ENCODE measurements at places on chromosomes 1 and 21. TPM values are rescaled to one million over a fixed set of nuclear protein-coding genes. Genes with fewer than 3 reads are reported as not detected.

LMX1A gene
- total RNA-seq, result not detected

MYCL gene
- 0.10 TPM for total RNA-seq

RHBG gene
- total RNA-seq, result not detected

GRCh38 chr21:35933466-35933865, 126.9 kb downstream of the SETD4 start:
- no peaks in the 10 kb centered on the region for H3K27me3 ChIP-seq
- H3K4me1 ChIP-seq, result no peaks in the 10 kb centered on the region
- H3K36me3 ChIP-seq, result no peaks in the 10 kb centered on the region
- no peak for DNase-seq
- no peak overlapping the region for H3K4me3 ChIP-seq

- H3K27ac ChIP-seq, result no peak overlapping the region
- H3K36me3 ChIP-seq, result no peaks in the 10 kb centered on the region
- peaks cover 6% of the 10 kb centered on the region for H3K4me1 ChIP-seq
- no peak for DNase-seq
- H3K27me3 ChIP-seq, result no peaks in the 10 kb centered on the region
- H3K4me3 ChIP-seq, result no peak overlapping the region
Measured at GRCh38 chr21:39326607-39327307, 13.3 kb upstream of the BRWD1 start.

- no peak overlapping the region for H3K27ac ChIP-seq
- DNase-seq, result no peak
- H3K4me3 ChIP-seq, result no peak overlapping the region
- H3K27me3 ChIP-seq, result peaks cover 1% of the 10 kb centered on the region
Measured at GRCh38 chr1:56451491-56451890, 127.9 kb downstream of the PLPP3 start.

GRCh38 chr1:43348809-43349593, 9.8 kb upstream of the CDC20 start:
- H3K4me3 ChIP-seq, result peak overlapping the region; percentile 85
- peak; percentile 65 for DNase-seq
- no peaks in the 10 kb centered on the region for H3K27me3 ChIP-seq
- no peaks in the 10 kb centered on the region for H3K36me3 ChIP-seq
- peaks cover 11% of the 10 kb centered on the region for H3K4me1 ChIP-seq

DNA sequence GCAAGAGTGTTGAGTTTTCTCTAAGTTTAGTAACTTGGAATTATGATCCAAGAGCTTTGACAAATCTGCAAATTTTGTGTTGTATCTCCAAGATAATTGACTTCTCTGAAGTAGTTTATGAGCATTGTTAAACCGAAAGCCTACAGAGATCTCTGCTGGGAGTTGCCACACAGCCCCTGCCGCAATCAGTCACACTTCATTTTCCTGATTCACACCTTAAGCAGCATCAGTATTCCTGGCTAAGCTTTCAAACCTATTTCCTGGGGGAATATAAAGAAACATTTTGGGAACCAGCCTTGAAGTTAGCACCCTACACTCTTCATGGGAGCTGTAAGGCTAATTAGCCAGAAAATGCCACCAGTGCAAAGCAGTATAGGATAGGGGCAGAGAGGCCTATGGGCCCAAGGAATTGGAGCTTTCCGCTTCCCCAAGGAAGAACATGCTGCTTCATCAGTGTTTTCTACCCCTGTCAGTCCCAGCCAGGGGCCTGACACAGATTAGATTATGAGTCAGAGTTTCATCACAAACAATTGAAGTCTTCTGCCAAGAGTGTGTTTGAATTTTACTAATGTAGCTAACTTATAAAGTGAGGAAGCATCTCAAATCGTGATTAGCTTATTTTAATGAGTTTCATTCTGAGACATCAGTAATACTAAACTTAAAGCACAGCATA, 23.2 kb upstream of the CACYBP start:
- no peak overlapping the region for H3K4me3 ChIP-seq
- no peaks in the 10 kb centered on the region for H3K27me3 ChIP-seq
- H3K4me1 ChIP-seq, result peaks cover 20% of the 10 kb centered on the region
- DNase-seq, result no peak
- peaks cover 56% of the 10 kb centered on the region for H3K36me3 ChIP-seq

DNA sequence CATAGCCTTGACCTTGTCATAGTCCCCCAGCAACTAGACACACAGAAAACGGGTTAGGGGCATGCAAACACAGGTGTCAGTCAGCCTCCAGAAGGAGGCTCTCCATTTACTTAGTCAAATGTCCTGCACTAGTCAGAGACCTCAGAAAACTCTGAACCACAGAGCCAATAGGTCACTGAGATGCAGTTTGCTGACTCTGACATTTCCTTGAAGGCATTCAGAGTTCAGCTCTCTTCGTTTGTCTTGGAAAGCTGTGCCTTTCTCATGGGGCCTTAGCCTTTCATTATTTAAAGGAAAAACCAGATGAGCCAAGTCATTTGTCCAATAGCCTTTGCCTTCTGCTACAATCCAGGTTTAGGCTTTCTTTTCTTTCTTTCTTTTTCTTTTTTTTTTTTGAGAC, 3.5 kb downstream of the OLFML2B start:
- DNase-seq, result no peak
- H3K27ac ChIP-seq, result no peak overlapping the region
- peaks cover 49% of the 10 kb centered on the region for H3K27me3 ChIP-seq
- no peak overlapping the region for H3K4me3 ChIP-seq
